Mesenteric fat pad (tissue), 1 donor: ENCODE measurements at places on chromosomes 1 and 21. TPM values are rescaled to one million over a fixed set of nuclear protein-coding genes. Genes with fewer than 3 reads are reported as not detected.

DNA sequence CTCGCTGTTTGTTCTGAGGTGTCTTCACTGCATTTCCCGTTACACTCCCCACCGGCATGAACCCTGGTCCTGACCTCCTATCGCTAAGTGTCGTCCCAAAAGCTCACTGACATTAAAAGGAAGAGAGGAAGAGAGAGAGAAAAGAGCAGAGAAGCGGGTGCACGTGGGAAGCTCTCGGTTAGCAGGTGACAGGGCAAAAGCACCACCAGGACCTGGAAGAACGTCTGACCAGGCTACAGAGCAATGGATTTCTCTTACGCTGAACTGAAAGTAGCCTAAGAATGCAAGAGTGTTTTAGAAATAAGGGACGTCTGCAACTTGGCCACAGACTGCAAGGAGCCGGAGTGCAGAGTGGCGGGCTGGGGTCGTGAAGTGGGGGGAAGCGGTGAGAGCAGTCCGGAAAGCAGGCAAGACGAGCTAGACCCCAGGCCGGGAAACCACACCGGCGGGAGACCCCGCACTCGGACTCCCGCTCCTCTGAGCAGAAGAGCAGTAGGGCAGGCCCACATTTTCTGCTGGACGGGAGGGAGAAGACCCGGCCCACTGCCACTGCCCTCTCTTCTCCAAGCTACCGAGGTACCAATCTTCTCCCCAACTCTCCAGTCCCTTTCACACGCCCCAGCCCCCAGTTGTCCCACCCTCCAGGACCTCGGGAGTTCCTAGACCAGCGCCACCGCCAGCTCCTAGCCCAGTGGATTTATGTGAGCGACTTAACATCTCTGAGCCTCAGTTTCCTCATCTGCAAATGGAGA, 8.3 kb upstream of the MPZL1 start:
- DNase-seq: no peak

RFX5 gene
- total RNA-seq: 29.2 TPM

- DNase-seq: no peak
Measured at GRCh38 chr1:147486876-147487656, 54.2 kb upstream of the BCL9 start.

TNFRSF18 gene
- 0.80 TPM for total RNA-seq

- DNase-seq: no peak
Measured at GRCh38 chr1:26081267-26082019, 14.0 kb upstream of the TRIM63 start.

DNA sequence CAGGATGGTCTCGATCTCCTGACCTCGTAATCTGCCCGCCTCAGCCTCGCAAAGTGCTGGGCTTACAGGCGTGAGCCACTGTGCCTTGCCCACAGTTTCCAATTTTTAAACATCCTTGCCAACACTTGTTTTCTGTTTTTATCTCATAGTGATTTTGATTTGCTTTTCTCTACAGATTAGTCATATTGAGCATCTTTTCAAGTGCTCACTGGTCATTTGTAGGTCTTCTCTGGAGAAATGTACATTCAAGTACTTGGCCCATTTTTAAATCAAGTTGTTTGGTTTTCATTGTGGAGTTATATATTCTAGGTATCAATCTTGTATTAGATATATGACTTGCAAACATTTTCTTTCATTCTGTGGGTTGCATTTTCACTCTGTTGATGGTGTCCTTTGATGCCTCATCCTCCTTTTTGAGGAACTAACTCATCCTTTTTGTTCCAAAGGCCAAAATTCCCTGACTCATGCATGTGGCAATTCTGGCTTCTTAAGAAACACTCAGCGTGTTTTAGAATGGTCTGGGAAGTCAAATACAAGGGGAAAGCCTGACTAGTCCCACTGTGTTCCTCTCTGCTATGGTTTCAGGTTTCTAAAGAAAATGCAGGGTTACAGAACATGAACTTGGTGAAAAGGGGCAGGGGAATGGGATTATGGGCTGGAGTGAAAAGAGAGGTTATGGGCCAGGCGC, 37.3 kb downstream of the PTAFR start:
- no peak for DNase-seq

DNA sequence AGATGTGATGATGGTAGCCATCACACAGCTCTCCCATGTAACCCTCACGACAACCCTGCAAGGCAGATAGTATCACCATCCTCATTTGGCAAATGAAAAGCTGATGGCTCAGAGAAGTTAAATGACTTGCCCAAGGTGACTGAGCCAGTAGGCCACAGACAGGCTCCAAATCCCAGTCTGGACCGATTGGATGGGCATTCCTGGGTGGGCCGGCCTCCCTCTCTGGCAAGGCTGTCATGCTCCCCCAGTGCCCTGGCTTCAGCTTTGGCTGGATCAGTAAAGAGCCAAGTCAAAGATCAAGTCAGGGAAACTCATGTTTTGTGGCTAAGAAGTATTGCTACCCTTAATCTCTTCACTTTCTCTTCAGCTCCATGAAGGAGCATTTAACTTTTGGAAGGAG, 41.2 kb downstream of the CDCP2 start:
- peak; percentile 62 for DNase-seq

OR2L3 gene
- not detected for total RNA-seq

GRCh38 chr1:110254604-110255391, 44.7 kb downstream of the KCNC4 start:
- no peak for DNase-seq

DNA sequence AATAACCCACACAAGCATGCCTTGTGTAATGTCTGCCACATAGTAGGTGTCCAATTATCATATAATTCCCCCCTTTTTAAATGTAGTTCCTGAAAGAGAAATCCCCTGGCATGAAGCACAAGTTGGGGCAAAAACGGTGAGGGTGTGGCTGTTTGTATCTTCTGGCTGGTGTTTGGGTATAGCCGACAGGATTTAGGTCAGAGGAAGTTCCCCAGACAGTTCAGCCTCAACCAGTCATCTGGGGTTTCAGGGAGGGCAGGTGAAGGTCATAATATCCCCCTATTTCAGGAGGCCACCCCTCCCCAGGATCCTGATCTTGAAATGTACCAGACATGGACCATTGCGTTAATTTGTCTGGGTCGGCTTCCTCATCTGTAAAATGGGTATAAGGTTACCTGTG, 29.1 kb upstream of the JUN start:
- DNase-seq: no peak

GRCh38 chr1:59383963-59384362, 87.1 kb downstream of the FGGY start:
- no peak for DNase-seq

MYCL gene
- total RNA-seq: 0.32 TPM

- no peak for DNase-seq
Measured at GRCh38 chr1:79738101-79738500, 731.6 kb upstream of the ADGRL4 start.

GRCh38 chr1:65362545-65362944, 53.2 kb downstream of the DNAJC6 start:
- DNase-seq: no peak

DNA sequence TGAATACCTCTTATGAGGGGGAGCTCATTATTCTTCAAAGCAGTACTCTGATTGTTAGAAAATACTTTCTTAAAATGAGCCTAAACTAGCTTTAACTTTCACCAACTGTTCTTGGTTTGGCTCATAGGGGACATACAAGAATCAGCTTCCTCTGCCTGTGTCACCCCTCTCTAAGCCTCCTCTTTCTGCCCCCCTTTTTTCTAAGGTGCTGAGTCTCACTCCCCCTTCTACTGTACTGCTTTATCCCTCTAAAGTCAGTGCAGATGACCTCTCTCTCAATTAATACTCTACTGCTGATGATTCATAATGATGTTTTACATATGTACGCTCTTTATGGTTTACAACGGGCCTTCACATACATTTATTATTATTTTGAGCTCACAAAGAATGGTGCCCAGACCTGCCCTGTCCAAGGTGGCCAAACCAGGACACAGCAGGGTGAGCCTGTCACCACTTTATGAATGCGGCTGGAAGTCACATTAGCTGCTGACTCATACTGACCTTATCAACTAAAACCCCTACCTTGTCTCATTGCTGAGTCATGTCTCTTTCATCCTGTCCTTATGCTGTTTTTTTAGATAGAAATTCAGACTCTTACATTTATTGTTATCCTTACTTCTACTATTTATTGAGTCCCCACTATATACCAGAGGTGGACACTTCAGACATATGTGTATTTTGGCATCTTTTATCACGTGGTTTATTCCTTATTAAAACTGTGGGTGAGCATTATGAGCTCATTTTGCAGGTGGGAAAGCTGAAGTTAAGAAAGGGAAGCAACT, 126.9 kb downstream of the RNF220 start:
- DNase-seq: no peak

GRCh38 chr1:183365676-183366075, 52.5 kb downstream of the NMNAT2 start:
- no peak for DNase-seq

- DNase-seq: no peak
Measured at GRCh38 chr1:84159533-84160240, 15.6 kb downstream of the PRKACB start.

HHIPL2 gene
- not detected for total RNA-seq

- no peak for DNase-seq
Measured at GRCh38 chr21:17854745-17855144, 35.6 kb upstream of the C21orf91 start.

DNA sequence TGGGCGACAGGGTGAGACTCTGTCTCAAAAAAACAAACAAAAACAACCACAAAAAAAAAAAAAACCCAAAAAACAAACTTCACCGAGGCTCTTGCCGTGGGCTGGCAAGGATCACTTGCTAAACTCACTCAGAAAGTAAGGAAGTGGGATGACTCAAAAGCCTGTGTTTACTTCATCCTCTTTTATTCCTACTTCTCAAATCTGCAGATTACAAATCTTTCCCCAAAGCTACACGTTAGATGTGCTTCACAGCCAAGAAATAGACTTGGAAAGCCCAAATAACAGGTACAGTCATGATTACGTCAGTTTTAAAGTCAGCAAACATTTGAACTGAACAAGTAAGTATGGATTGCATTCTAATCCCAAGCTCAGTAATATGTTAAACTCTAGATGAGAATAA, 359.3 kb downstream of the ADGRL2 start:
- DNase-seq: no peak

DNA sequence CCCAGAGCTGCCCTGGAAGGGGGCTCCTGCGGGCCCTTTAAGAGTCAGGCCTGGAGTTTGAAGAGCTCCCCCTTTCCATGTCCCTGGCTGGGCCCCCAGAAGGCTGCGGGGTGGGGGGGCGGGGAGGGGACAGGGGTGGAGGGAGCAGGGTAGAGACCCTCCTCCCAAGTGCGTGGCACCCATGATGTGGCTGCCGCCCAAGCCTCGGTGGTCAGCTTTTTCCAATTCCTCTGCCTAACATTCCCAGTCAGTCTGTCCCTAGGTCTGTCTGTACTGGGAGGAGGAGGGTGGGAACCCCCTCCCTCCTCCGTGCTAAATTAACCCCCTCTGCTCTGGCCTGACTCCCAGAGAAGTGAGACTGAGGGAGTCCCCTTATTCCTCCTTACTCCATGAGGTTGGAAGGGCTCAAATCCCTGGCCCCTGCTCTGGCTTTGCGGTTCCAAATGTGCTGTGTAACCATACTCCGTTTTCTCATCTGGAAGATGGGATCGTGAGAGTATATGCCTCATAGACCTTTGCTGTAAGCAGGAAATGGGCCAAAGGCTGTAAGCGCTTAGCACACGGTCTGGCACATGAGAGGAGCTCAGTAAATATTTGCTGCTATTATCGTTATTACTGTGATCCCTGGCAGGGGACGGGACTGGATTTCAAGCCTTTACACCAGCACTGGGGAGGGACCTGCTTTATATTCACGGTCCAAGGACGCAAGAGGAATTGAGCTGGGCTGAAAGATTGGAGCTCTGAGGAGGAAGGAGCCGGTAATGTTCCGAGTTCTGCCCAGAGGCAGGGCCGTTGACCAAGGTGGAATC, 658 bp upstream of the COL16A1 start:
- DNase-seq: no peak

GRCh38 chr1:177585302-177586220, 384.3 kb downstream of the SEC16B start:
- DNase-seq: no peak

GRCh38 chr1:2032737-2033136, 13.6 kb downstream of the GABRD start:
- no peak for DNase-seq

- no peak for DNase-seq
Measured at GRCh38 chr1:89986020-89986419, 8.9 kb upstream of the ZNF326 start.

FAM177B gene
- not detected for total RNA-seq

- DNase-seq: no peak
Measured at GRCh38 chr1:10657088-10657847, 139.2 kb downstream of the CASZ1 start.

SLC35E2B gene
- 27.7 TPM for total RNA-seq

- no peak for DNase-seq
Measured at GRCh38 chr1:170558731-170559130, 26.8 kb downstream of the GORAB start.

CLDN19 gene
- total RNA-seq: not detected

TFF2 gene
- total RNA-seq: not detected

- no peak for DNase-seq
Measured at GRCh38 chr1:158354255-158354654, 561 bp downstream of the CD1E start.
